ENCODE measurements at places on chromosomes 4 and X.

- no peaks in the 10 kb centered on the region for H3K27me3 ChIP-seq
- no peak for DNase-seq
- no peak overlapping the region for H3K4me3 ChIP-seq
- H3K4me1 ChIP-seq, result no peaks in the 10 kb centered on the region
Measured at GRCh38 chr4:138992676-138993075, 22.9 kb upstream of the NOCT start.

- no peak for DNase-seq
- no peaks in the 10 kb centered on the region for H3K27me3 ChIP-seq
- H3K27ac ChIP-seq, result no peak overlapping the region
- H3K4me1 ChIP-seq, result no peaks in the 10 kb centered on the region
Measured at GRCh38 chr4:5371415-5372190, 320.3 kb downstream of the STK32B start.

DNA sequence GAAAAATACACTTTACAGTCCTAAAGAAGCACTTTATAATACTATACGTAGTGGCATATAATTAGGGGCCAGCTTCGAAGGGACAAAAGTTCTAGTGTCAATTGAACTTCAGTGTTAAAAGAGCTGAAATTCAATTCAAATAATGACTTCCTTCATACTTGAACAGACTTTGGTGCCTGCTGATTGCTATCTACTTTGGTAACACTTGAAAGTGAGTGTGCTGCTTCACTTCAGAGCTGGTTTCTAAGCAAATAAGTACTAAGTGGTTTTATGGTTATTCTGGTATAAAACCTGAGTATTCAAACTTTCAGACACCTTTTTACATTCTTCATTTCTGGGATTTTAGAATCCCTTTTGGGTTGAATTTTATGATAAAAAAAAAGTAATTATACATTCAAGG is 107.0 kb downstream of the SLC4A4 start:
- H3K4me3 ChIP-seq, result no peak overlapping the region
- H3K27ac ChIP-seq, result no peak overlapping the region
- H3K36me3 ChIP-seq, result no peaks in the 10 kb centered on the region
- H3K4me1 ChIP-seq, result no peaks in the 10 kb centered on the region
- no peaks in the 10 kb centered on the region for H3K27me3 ChIP-seq

DNA sequence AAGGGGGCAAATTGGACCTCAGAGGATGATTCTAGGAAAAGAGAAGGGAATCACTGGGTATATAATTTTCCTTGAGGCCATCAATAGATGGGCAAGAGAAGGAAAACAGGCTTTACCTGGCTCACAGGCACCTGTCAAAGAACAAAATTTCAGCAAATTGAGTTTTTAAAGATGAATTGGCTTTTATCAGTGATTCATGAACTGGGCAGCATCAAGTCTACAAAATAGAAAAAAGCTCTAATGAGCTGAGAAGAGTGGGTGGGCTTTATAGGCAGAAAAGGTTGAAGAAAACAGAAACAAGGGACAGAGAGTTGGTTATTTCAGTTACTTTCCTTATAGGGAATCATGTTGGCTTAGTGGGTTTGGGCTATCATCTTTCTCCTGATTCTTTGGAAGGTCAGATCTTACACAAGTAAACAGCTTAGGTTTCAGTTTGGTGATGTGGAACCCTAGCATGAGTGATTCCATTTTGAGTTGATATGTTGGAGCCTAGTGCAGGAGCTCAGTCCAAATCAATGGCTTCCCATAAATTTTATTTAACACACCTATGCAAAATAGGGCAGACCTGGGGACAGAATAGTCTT is 120.7 kb upstream of the MED14 start:
- H3K27me3 ChIP-seq, result peaks cover 32% of the 10 kb centered on the region
- no peaks in the 10 kb centered on the region for H3K36me3 ChIP-seq

GRCh38 chrX:69027181-69028005 is 137.9 kb downstream of the PJA1 start:
- no peak overlapping the region for H3K4me3 ChIP-seq
- H3K4me1 ChIP-seq, result no peaks in the 10 kb centered on the region
- peak overlapping the region; percentile 35 for H3K27ac ChIP-seq
- peaks cover 39% of the 10 kb centered on the region for H3K27me3 ChIP-seq
- no peak for DNase-seq

GRCh38 chr4:1819284-1819683 is 26.2 kb downstream of the FGFR3 start:
- DNase-seq, result no peak
- no peak overlapping the region for H3K27ac ChIP-seq
- no peak overlapping the region for H3K4me3 ChIP-seq
- peaks cover 16% of the 10 kb centered on the region for H3K36me3 ChIP-seq
- no peaks in the 10 kb centered on the region for H3K4me1 ChIP-seq

DNA sequence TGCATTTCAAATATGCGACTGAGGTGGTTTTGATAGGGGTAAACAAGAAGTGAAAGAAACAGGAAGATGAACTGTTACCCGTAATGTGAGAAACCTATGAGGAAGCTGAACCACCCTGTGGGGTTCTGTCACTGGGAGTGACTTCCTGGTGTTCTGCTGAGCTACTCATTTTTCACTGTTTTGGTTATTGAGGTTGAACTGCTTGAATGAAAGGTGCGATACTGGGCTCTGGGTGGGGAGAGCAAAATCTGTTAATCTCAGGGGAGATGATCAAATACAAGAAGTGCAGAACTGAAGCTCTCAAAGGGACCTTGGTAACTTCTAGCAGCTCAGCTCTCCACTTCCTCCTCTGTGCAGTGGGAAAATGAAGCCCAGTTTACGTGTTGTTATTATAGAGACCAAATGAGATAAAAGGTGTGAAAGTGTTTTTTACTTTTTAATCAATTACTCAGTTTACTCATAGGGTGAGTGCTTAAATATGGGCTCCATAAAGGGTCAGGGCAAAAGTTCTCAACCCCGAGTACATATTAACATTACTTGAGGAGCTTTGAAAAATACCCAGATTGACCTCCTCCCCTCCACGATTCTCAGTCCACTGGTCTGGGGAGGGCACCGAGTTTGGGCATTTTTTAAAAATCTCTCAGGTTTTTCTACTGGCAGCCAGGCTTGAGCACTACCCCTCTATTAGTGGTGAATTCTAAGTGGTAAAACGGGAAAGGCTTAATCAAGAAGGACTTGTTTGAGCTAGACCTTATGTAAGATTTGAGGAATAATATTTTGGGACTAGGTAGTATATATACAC is 66.7 kb downstream of the COQ2 start:
- H3K36me3 ChIP-seq, result no peaks in the 10 kb centered on the region
- peak overlapping the region; percentile 73 for H3K27ac ChIP-seq
- H3K4me3 ChIP-seq, result no peak overlapping the region
- no peaks in the 10 kb centered on the region for H3K27me3 ChIP-seq

Measured in breast epithelium (tissue), 4 donors.